ENCODE measurements at places on chromosomes 7 and 10. TPM values are rescaled to one million over a fixed set of nuclear protein-coding genes. Genes with fewer than 3 reads are reported as not detected.
A peak's percentile ranks its signal among the peaks of the same experiment; 100 is the strongest.

DNA sequence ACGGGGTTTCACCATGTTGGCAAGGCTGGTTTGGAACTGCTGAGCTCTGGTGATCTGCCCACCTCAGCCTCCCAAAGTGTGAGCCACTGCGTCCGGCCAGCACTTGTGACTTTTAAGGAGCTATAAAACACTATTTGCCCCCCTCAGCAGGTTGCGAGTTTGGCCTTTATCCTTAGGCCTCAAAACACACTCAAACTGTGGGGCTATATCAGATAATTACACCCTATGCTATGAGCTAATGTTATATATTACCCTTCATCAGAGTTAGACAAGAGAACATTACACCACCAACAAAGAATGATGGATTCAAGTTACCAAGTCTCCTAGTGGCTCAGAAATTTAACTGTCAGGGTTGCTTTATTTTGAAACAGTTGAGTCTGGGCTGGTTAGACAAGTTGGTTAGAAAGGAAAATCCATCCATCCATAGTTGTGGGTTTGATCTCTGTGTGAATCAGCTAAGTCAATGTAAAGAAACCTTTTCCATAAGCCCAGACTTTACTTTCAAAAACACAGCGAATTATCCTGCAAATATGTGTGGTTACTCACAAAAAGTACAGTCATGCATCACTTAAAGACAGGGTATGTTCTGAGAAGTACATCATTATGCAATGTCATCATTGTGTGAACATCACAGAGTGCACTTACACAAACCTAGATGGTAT, 115.8 kb downstream of the SEMA3D start:
- no peak overlapping the region for H3K27ac ChIP-seq
- H3K27me3 ChIP-seq, result no peaks in the 10 kb centered on the region
- no peak overlapping the region for H3K4me3 ChIP-seq
- H3K4me1 ChIP-seq, result no peaks in the 10 kb centered on the region

DNA sequence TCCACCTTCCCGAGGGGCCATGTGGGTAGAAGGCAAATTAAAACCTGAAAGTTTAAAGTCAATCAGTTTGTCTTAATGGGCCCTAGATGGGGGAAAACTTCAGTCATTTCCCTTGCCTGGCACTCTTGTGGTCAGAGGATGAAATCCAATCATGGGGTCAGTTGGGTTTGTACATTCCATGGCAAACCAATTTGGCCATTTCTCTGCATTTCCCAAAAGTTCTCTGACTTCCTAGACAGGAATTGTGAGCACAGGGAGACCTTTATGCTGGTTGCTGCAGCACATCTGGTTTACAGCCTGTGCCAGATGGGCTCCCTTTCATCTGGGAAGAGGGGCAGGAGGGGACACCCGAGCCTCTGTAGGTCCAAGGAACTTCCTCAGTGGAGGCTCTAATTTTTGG, 113.0 kb downstream of the CYP26A1 start:
- H3K27ac ChIP-seq, result no peak overlapping the region
- H3K27me3 ChIP-seq, result peaks cover 7% of the 10 kb centered on the region
- H3K4me3 ChIP-seq, result no peak overlapping the region
- no peaks in the 10 kb centered on the region for H3K36me3 ChIP-seq
- DNase-seq, result no peak

DNA sequence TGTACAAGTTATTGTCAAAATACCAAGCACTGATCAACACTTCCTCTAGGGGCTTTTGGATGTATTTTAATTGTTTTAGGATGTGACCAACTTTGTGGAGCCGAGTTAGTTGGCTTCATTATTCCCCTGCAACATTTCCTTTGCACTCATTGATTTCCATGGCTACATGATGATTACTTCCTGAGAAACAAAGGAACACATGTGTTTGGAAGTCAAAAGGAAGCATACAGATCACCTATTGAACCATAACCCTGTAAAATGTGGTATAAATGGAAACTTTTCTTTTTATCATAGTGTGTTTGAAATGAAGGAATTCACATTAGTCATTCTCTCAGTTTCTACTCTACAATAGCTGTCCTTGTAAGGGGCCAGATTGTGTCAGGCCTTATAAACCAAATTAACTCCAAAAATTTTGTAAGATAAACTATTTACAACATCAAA, 32.2 kb upstream of the EXOC6 start:
- DNase-seq, result no peak
- H3K4me1 ChIP-seq, result peaks cover 7% of the 10 kb centered on the region
- H3K36me3 ChIP-seq, result no peaks in the 10 kb centered on the region
- H3K27ac ChIP-seq, result no peak overlapping the region

- peak overlapping the region; percentile 70 for H3K4me3 ChIP-seq
- H3K36me3 ChIP-seq, result peaks cover 10% of the 10 kb centered on the region
- peaks cover 88% of the 10 kb centered on the region for H3K4me1 ChIP-seq
- no peak for DNase-seq
- H3K27me3 ChIP-seq, result no peaks in the 10 kb centered on the region
- H3K27ac ChIP-seq, result peak overlapping the region; percentile 98
These were observed 41.4 kb upstream of the IKZF1 start for GRCh38 chr7:50262916-50263690.

The OR6V1 gene
- total RNA-seq, result not detected
